ENCODE measurements at places on chromosomes 16 and 17. TPM values are rescaled to one million over a fixed set of nuclear protein-coding genes. Genes with fewer than 3 reads are reported as not detected.
A peak's percentile ranks its signal among the peaks of the same experiment; 100 is the strongest.

- no peak for DNase-seq
Measured at GRCh38 chr17:76956846-76957540, 88.8 kb downstream of the MGAT5B start.

GRCh38 chr17:15663176-15663575 is 20.9 kb downstream of the TRIM16 start:
- DNase-seq = no peak

DNA sequence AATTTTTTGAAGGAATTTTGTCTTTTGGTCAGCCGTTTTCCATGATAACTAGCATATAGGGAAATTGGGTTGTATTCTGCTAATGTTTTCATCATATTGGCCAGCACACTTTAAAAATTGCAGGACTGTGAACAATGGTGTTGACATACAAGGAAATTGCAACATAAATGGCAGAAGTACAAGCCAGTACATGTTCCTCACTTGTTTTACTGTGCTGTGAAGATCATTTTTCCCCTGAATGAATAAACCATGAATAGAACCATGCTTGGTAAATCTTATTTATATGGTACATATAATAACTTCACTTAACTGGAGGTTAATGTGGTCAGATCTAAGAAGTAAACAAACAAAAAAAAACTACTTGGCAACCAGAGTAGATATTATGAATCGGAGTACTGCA is 22.8 kb downstream of the OMG start:
- DNase-seq = no peak

- no peak for DNase-seq
Measured at GRCh38 chr17:46986366-46986765, 7.3 kb upstream of the RPRML start.

- DNase-seq = no peak
Measured at GRCh38 chr16:962901-963814, 7.6 kb downstream of the LMF1 start.

DNA sequence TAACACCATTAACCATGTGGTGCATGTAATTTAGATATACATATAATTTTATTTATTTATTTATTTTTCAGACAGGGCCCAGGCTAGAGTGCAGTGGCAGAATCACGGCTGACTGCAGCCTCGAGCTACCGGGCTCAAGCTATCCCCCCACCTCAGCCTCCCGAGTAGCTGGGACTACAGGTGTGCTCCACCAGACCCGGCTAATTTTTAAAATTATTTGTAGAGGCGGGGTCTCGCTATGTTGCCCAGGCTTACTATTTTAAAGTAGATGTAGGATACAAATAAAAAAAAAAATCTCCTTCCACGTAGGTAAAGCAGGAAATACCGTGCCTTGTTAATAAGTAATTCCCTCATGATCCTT is 446 bp upstream of the COQ7 start:
- no peak for DNase-seq

DNA sequence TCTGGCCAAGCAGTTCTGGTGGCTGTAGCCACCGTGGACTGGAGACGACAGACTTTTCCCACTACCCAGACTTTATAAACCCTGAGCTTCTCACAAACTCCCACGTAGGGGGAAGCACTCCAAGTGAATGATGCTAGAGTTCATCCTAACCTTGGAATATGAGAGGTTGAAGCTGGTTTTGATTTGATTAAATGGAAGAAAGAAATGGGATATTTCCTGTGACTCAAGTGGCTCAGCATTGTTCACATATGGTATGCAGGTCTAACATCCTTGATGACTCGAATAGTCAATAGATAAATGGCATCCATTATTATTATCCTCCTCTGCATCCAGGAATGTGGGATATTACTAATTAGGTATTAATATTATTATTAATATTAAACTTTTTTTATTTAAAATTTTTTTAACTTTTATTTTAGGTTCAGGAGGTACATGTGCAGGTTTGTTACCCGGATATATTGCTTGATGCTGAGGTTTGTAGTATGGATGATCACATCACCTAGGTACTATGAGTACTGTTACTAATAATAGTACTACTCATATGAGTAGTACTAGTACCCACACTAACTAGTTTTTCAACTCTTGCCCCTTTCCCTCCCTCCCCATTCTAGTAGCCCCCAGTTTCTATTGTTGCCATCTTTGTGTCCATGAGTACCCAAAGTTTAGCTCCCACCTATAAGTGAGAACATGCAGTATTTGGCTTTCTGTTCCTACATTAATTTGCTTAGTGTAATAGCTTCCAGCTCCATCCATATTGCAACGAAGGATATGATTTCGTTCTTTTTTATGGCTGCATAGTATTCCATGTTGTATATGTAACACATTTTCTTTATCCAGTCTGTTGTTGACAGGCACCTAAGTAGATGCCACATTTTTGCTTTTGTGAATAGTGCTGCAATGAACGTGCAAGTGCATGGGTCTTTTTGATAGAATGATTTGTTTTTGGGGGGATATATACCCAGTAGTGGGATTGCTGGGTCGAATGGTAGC is 22.9 kb downstream of the PIK3R6 start:
- no peak for DNase-seq

Gene RUNDC3A
- not detected for total RNA-seq

Gene INCA1
- total RNA-seq = not detected

DNA sequence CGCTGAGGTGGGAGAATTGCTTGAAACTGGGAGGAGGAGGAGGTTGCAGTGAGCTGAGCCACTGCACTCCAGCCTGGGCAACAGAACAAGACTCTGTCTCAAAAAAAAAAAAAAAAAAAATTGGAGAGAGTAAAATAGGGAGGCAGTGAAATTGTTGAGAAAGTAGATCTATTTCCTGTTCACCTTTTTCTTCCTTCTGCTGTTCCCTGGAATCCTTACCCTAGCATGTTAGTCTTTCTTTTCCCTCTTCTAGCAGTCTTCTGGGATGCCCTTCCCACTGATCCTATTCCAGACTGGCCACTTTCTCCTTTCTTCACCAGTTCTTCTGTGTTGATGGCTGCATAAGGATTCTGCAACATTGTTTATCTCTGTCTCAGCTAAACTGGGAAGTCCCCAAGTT is 3.1 kb downstream of the NME2 start:
- no peak for DNase-seq

Gene AXIN2
- 9.0 TPM for total RNA-seq

- peak; percentile 47 for DNase-seq
Measured at GRCh38 chr16:24041834-24042631, 206.2 kb downstream of the PRKCB start.

DNA sequence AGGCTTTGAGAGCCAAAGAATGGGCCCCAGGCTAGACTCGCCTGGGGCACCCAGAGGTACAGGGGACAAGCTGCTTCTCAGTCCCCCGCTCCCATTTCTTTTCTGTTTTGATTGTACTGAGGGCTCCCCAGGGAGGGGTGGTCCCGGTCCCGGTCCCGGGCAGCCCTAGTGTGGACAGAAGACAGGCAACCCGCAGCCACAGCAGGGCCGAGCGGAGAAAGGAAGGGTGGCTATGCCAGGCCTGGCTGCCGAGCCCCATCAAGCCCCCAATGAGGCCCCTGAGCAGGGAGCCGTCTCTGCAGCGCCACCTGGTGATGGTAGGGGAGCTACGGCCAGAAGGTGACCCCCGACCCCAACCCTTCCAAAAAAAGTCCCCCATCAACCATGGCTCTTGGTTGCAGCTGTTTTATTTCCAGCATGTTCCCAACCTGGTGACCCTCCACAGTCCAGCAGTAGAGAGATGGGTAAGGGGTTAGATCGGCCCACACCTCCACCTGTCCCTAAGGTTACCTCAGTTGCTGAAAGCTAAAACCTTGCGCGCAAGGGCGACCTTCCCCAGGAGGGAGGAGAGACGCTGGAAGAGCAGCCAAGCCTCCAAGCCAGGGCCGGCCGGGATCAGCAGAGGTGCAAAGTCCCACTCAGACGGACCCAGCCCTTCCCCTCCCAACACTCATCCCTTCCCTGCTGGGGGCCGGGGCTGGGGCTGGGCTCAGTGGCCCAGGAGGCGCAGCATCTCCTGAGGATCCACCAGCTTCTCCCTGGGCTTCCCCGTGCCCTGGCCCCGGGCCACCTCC is 2.6 kb upstream of the GRIN2C start:
- DNase-seq = peak; percentile 52

Gene TLCD3B
- 0.20 TPM for total RNA-seq

- no peak for DNase-seq
Measured at GRCh38 chr16:4987250-4987579, 29.1 kb downstream of the SEC14L5 start.

DNA sequence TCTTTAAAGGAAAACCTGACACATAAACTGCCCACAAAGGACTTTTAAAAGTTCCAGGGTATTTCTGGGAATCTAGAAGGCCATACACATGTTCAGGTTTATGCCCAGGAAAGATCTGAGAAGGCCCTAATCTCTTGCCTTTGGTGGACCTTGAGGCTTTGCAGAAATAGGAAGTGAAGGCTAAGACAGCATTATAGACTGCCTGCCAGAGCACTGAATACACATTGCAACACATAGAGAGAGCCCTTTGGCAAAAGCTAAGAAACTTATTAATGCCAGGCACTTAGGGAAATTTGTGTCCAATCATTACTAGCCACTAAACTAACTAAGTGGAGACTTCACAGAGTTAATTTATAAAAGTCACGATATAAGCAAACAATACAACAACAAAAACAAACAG is 70.4 kb downstream of the MMD start:
- DNase-seq = no peak

- DNase-seq = peak; percentile 75
Measured at GRCh38 chr17:39064374-39064773, 87.1 kb downstream of the PLXDC1 start.

- DNase-seq = peak; percentile 83
Measured at GRCh38 chr17:1590029-1590746, 27.6 kb upstream of the PITPNA start.

Gene CLEC16A
- total RNA-seq = 6.2 TPM

Gene CNGB1
- not detected for total RNA-seq

Gene TMC6
- total RNA-seq = 0.32 TPM

- DNase-seq = peak; percentile 93
Measured at GRCh38 chr17:67528751-67529436, 151.8 kb downstream of the PITPNC1 start.

Gene DPEP2NB
- not detected for total RNA-seq

DNA sequence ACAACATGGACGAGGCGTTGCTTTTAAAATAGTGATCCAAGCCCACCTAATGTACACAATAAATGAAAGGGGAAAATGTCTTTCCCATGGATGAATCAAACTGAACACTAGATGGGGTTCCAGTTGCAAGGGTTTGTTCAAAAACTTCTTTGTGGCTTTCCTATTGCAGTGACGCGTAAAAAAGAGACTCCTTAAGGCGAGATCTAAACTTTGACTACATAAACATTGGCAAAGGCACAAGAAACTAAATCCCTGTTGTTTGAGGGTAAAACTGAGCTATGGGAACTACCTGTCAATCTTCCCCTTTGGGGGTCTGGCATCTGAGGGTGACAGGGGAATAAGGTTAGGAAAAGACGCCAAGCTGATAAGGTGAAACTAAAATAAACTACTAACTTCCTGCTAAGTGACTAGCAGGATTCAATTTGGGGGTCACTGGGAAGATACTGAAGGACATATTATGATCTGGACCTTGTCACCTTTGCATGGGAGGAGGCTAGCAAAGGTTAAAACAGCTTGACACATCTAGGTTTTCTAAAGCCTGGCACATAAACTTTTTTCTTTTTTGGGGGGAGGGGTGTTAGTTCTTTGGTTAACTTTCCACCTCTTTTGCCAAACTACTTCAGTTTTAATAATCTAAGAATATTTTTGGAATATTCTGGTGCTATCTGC is 4.7 kb downstream of the SALL1 start:
- DNase-seq = no peak

DNA sequence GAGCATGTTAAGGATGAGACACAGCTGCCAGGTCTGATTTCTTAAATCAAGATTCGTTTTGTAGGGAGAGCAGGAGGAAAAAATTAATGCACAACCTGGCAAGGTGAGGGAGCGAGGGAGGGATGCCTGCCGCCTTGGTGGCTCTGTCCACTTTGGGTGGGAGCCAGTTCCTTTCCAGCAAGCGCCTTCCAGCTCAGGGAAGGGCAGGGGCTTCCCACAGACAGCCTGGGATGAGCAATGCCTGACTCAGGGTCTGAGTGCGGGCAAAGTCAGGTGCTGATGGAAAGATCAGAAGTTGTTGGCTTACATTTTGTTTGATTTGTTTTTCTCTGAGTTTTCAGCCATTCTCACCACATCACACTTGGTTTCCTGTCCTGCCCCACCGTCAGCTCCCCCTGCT is 220.7 kb downstream of the ENGASE start:
- no peak for DNase-seq

Gene KRTAP3-1
- total RNA-seq = not detected

DNA sequence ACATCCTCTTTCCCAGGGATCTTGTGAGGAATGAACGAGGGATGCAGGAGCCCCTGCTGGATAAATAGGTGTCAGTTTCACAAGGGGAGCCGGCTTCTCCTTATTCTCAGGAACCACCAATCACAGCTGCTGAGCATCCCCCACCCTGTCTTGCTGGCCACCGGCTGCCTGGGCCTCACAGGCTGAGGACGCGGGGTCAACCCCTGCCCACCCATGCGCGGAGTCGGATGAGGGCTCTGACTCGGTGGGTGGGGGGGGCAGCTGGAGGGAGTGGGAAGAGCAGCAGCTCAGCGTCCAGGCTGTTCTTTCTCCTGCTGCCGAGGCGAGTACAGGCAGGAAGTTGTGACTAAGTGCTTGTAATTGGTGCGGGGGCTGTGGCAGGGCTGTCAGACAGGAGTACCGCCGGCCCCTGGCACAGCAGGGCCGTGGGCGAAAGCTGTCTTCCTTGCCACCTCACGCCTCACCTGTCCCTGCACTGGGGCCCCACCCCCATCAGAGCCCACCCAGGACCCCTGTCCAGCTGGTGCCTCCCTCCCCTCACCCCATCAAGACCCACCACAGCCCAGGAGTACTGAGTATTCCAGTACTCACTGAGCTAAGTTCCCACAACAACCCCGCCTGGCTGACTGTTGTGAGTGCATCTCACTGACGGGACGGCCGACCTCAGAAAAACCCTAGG is 11.0 kb upstream of the DPEP1 start:
- peak; percentile 88 for DNase-seq

GRCh38 chr16:68070806-68071517 is 14.2 kb upstream of the NFATC3 start:
- DNase-seq = no peak

Measured in MG63 (cell line).